ENCODE measurements at places on chromosomes 1 and 21.

- no peak for DNase-seq
Measured at GRCh38 chr1:26034504-26035202, 11.3 kb downstream of the SLC30A2 start.

DNA sequence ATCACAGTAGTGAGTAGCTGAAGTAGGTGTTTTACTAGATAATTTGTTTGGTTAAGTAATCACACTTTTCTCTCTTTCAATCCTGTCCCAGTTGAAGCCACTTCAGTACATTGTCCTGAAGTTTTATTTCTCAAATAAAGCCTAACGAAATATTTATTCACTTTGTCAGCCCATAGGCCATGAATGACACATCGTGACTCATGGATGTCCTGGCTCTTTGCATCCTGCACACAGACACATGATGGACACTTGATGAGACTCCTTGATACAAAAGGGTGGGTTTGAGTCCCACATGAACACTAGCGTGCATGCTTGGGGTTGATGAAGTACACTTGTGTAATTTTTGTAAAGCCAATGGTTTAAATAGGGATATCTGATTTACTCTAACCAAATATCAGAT lies 22.7 kb upstream of the LAMC2 start:
- DNase-seq: no peak

DNA sequence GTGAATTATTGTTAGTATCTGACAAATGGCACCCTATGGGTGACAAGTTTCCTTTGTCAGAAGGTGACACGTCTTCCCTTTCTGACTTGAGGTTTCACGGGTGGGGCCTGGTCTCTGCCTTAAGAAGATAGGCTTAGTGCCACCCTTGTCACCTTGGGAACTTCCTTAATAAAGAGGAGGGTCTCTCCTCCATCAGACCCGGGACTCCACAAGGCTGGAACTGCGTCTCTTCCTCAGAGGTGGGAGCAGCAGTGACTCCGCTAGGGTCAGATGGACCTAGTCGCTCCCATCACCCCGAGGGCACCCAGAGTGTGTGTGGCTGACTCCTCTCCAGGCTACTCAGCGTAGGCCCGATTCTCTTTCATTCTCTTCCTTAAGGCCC lies 774 bp upstream of the WDTC1 start:
- peak; percentile 1 for DNase-seq

DNA sequence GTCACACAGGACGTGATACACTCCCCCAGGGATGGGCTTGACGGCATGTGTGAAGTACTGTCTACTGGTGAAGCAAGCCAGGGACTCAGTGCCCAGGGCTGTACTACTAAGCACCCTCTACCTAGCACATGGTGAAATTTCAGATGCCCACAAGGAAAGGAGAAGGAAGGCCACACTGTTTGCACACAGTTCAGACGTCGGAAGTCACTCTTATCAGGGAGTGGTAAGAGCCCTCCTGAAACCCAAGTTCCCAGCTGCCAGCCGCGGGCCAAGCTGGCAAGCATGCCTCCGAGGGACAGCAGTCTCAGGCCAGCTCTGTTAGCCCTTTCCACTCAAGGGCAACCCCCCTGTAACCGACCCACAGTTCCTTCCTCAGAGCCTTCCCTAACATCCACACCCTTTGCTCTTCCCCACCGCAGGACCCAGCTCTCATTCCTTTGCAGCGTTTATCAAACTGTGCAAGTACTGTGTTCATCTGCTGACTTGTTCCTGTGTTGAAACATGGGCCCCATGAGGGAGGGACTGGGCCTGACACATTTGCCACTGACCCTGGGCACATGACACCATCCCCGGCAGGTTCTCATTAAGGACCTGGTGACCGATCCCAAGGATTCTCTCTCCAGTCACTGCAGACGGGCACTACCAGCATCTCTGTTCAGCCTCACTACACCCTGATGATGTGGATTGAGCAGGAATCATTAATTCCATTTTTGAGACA lies 58.5 kb downstream of the SLC66A1 start:
- no peak for DNase-seq

GRCh38 chr1:93617670-93618499 lies 63.8 kb downstream of the BCAR3 start:
- DNase-seq: no peak

DNA sequence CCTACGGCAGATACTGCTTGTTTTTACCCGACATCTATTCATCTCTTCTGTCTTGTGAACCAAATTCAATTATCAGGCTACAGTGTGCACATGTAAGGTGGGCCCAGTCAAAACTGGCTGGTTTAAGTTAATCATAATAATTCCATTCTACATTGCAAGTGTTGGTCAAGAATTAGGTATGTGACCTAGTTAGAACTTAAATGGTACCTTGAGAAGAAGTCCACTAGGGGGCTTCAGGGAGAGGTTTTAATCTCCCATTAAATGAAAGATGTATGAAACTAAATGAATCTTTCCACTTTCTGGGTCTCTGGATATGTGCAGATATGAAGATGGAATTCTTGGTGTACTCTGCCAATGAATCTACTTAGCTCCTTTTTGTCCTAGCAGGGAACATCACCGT lies 187.1 kb downstream of the CDC42BPA start:
- DNase-seq: no peak

DNA sequence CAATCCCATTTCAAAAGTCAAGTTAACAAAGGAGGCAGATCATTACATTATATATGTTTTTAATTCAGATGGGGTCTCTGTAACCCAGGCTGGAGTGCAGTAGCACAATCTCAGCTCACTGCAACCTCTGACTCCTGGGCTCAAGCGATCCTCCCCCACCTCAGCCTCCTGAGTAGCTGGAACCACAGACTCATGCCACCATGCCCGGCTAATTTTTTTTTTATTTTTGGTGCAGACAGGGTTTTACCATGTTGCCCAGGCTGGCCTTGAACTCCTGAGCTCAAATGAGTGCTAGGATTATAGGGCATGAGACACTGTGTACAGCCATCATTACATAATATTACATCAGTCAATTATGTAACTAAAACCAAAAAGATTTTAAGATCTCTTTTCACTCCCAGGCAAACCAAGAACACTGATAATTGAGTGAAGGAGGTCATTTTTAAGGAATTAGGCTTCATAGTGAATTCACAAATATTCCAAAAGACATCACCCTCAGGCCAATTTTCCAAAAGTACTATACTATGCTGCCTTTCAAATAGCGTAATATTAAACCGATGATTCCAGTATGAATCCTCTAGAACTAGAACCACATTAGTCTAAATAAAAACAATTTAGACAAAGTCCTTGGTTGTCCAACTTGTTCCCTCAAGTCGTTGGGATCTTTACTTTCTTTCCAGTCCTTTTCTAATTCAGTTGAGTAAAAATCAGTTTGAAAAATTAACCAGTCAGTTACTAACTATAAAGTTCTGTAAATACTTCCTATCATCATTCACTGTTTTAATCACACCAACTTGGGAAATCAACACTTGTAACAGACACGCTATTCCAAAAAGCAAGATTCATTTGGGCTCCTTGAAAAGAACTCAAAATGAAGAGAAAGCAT lies 16.1 kb downstream of the TOMM20 start:
- DNase-seq: no peak

DNA sequence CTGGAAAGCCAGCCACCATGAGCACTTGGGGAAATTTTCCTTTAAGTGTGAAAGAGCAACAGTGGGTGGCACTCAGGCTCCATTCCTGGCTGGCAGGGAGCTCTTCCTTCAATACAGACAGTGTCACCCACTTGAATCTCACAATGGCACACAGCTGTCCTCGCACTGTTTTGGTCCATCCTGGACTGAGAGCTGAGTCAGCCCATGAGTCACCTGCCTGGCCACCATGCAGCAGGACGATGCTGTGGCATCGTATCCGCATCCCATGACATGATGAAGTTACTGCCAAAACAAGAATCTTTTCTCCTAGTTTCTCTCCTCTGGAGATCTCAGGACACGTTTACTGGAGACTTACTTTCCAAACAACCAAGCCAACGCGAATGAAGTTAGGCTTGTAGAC lies 6.0 kb downstream of the TMPRSS2 start:
- DNase-seq: no peak

DNA sequence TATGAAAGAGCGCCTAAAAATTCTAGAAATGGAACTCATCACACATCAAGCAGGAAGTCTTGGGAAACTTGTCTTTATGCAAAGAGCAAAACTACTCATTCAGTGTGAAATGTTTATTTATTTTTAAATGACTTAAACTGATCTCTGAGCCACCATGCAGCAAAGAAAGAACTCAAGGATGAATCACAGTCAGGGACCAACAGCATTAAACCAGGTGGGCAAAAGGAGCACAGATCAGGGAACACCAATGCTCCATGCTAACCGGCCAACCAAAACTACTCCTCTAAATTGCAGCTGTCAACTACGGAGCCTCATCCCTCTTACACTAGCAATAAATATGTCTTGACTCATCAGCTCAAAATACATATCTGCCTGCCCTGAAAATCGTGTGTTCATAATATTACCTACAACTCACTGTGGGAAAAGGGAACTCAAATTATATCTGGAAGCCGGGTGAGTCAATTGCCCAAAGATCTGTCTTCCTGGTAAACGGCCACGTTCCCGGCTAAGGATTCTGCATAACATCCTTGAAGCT lies 129.2 kb downstream of the PTPN14 start:
- DNase-seq: no peak

DNA sequence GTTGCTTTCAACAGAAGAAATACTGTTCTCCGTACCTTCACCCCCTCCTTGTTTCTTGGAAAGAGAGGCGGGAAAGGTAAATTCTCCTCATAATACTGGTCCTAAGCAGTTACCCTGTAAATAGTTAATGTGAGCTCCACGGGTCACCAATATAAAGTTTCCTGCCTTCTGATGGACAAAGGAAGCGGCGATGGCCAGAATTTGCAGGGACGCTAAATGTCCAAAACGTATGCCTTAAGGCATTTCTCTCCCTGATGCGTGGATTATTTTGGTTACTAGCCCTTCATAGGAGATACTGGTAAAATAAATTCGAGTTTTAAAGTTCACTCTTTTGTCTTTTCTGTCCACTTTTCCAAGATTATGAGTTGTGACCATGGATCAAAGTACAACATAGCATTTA lies 898 bp upstream of the PTGS2 start:
- no peak for DNase-seq

GRCh38 chr1:88188038-88188437 lies 496.0 kb upstream of the PKN2 start:
- no peak for DNase-seq

GRCh38 chr1:176338877-176339276 lies 124.1 kb upstream of the PAPPA2 start:
- no peak for DNase-seq

DNA sequence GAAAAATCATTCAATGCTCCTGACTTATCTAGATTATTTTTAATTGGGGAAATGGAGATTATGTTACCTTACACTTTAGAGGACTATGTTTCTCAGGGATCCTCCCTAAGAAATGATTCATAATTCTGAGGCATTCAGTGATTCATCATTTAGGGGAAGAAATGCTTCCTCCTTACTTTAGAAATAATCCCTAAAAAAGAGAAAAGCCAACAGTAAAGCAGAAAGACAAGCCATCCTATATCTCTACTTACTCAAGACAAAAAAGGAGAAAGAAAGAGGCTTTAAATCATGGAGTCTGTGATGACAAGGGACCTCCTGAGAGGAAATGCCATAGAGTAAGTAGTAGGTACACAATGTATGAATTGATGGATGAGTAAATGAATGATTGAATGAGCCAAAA lies 137.0 kb downstream of the BRINP2 start:
- DNase-seq: no peak

GRCh38 chr1:119962296-119962968 lies 66.1 kb upstream of the ADAM30 start:
- DNase-seq: no peak

DNA sequence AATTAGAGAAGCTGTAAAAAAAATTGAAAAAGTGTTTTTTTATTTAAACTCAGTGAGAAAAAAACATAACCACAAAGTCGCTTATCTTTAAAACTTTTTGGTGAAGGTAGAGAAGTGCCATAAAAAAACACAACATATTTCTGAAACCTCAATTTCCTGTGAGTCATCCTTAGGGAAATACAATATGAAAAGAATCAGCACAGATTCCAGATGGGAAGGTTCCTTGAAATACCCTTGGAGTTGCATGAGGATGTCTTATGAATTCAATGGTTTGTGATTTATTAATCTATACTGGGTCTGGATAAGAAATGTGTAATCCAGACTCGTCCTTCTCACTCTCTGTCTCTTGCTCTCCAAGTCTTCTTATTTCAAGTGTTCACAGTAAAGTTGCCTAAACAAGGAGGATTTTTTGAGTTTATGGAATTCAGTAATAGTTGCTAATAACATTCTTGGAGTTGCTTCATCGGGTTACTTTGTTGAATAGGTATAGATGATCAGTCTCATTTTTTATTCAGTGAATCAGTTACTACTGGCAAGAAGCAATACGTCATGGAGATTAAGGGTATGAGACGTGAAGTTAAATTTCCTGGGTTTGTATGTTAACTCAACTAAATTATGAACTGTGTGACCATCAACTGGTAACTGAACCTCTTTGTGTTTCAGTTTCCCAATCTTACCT lies 191.4 kb downstream of the KCNK2 start:
- no peak for DNase-seq

DNA sequence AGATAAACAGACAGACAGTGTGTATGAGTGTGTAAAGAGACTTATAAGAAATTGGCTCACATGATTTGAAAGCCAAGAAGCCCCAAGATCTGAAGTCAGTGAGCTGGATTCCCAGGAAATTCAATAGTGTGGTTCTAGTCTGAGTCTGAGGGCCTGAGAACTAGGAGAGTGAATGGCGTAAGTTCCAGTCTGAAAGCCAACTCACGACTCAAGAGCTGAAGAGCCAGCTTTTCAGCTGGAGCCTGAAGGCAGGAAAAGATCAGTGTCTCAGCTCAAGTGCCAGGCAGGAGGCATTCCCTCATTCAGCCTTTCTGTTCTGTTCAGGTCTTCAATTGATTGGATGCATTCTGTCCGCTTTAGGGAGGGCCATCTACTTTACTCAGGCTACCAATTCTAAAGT lies 257.2 kb downstream of the PLPP3 start:
- no peak for DNase-seq

DNA sequence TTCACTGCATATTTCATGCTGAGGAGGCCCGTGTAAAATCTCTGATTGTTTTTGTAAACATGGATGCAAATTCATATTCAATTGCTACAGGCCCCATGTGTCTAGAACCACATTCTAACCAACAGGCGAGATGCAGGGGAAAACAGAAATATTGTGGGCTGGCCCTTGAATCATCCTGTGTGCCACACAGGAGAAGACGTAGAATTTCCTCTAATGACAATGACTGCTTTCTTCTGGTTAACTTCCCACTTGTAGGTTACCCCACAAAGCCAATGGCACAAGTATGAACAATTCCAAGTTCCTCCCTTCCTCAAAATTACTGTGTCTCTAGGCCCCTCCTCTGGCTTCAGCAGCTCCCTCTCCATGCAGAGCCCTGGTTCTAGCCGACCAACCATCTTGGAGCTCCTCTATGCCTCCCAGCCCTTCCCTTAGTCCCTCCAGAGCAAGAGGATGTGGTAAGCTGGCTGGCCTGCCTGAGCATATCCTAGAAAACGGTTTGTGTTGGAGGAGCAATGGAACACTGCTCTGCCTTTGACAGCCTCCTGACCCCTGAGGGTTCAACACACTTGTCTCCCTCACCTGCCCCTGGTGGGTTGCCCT lies 205.2 kb downstream of the HS2ST1 start:
- DNase-seq: no peak

Data from activated T-helper 1 cell treated with anti-CD3 and anti-CD28 coated beads, Interleukin-2, amount 50 U/mL, for 16 hours (primary cell).